Activated T-cell treated with anti-CD3 and anti-CD28 coated beads, Interleukin-2, amount 50 U/mL, for 48 hours (primary cell): ENCODE measurements at places on chromosomes 12 and 14.

- DNase-seq, result no peak
These were observed 1.9 kb downstream of the SYT1 start for GRCh38 chr12:78866518-78866917.

DNA sequence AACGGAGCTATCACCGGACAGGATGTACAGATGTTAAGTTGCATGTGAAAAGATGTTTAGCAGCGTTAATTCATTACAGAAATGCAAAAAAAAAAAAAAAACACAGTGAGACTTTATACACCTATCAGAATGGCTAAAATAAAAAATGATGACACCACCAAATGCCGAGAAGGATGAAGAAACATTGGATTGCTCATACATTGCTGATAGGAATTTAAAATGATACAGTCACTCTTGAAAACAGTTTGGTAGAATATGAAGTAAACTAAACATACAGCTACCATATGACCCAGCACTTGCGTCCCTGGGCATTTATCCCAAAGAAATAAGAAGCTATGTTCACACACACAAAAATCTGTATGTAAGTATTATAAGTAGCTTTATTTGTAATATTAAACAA, 574.1 kb downstream of the SLC16A7 start:
- DNase-seq, result no peak

- no peak for DNase-seq
These were observed 2.9 kb downstream of the LMNTD1 start for GRCh38 chr12:25550186-25550585.

- DNase-seq, result no peak
These were observed 280.6 kb upstream of the CLEC14A start for GRCh38 chr14:38536376-38537038.

GRCh38 chr14:58501214-58501816, 73.8 kb downstream of the KIAA0586 start:
- DNase-seq, result no peak

- DNase-seq, result peak; percentile 6
These were observed 6.7 kb upstream of the CACNA2D4 start for GRCh38 chr12:1924996-1925683.

GRCh38 chr12:21910657-21911056, 30.6 kb downstream of the ABCC9 start:
- no peak for DNase-seq

DNA sequence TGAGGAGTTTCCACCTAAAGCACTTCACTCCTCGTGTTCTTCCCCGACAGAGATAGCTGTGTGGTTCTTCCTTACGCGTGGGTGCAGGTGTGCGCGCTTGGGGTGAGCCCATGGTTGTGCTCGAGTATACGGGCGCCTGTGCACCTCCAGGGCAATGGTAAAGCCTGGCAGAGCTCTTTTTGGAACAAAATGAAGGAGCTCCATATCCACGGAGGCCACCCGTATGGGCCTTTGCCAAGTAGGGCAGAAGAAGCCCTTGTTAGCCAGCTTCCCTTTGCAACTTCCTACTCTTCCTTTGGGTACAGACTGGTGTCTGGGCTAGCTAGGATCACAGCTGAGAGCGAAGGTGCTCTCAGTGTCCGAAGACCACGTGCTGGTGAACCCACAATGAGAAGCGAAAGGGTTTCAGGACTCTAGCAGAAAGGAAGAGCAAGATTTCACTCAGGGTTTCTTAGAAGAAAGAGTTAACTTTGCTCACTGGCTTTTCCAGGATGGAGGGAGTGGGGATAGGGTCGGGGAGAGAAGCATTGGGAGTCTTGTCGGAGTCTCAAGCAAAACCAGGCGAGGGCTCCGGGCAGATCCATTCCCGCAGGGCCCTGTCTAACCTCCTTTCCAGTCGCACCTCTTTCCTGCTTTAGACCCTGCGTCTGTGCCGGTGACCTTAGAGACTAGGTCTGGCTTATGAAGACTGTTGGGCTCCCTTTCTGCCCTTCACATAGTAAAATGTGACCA, 960 bp upstream of the LRFN5 start:
- peak; percentile 23 for DNase-seq

- DNase-seq, result no peak
These were observed 79.5 kb downstream of the FAR2 start for GRCh38 chr12:29228474-29229157.

GRCh38 chr14:81676395-81676794, 142.7 kb upstream of the SEL1L start:
- no peak for DNase-seq

DNA sequence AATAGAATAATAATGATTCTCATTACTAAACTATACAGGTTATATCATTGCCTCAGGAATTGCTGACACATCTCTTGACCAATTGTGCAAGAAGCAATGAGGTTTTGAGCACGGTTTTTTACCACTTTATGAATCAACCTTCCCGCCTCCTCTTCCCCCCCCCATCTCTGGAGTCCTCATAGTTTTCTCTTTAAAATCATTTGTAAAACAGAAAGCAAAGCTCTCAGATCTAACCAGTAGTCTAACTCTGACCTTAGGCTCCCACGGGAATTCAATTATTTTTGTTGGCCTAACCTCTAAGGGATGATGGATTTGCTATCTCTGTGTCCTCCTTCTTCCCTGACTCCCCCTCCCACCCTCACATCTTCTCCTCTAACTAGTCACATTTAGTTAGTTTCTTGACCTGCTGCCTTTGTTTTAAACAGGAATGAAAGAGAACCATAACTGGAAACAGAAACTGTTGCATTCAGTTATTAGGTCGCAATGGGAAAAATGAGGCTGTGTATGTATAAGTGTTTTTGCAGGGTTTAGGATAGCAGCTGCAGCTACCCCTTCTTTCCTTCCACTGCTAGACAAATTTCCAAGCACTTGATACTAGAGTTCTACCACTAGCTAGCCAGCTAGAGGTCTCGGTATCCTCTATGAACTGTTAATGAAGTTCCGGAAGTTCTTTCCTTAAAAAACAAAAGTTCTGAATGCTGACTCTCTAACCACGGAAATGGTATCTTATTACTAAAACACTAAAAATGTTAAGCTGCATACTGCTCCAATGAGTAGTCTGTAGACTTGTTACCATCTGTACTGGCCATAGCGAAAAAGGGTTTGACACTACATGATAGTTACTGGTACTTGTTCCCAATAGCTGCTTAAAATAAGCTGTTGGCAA, 65.4 kb downstream of the TAOK3 start:
- DNase-seq, result peak; percentile 64

DNA sequence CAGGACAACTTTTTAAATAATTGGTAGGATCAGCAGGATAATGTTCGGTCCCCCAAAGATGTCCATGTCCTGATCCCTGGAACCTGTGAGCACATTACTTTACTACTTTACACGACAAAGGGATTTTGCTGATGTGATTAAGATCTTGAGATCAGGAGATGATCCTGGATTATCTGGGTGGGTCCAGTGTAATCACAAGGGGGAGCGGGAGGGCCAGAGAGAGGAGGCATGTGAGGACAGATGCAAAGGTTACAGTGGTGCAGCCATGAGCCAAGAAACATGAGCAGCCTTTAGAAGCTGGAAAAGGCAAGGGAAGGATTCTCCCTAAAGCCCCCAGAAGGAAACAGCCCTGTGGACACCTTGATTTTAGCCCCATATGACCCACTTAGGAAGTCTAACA, 33.1 kb downstream of the KCNK10 start:
- no peak for DNase-seq

- no peak for DNase-seq
These were observed 576.3 kb downstream of the KCNH5 start for GRCh38 chr14:62468946-62469345.

DNA sequence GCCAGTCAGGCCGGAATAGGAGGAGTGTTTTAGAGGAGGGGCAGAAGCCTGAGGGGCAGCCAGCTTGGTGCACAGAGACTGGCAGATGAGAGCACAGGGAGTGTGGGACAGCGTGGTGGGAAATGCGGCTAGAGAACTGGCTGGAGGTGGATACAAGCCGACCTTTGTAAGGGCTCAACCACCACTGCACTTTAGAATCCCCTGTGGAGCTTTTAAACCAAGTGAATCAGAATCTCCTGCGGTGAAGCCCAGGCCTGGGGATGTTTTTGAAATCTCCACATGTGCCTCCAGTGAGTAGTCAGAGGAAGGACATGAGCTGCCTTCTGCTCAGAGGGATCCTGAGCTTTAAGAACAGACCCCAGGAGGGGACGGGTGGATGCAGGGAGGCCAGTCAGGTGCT, 10.9 kb upstream of the PCED1B start:
- DNase-seq, result no peak

DNA sequence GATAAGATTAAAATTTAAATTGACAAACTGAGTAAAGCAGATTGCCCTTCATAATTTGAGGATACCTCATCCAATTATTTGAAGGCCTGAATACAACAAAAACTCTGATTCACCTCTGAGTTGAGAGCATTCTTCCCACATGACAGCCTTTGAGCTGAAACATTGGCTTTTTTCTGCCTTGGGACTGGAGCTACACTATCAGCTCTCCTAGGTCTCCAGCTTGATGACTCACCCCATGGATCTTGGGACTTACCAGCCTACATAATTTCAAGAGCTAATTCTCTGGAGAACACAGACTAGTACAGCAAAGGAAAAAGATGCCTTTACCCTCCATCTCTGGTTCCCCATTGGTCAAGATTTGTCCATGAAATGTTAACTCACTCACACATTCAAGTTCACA, 555.1 kb downstream of the FOXG1 start:
- no peak for DNase-seq

DNA sequence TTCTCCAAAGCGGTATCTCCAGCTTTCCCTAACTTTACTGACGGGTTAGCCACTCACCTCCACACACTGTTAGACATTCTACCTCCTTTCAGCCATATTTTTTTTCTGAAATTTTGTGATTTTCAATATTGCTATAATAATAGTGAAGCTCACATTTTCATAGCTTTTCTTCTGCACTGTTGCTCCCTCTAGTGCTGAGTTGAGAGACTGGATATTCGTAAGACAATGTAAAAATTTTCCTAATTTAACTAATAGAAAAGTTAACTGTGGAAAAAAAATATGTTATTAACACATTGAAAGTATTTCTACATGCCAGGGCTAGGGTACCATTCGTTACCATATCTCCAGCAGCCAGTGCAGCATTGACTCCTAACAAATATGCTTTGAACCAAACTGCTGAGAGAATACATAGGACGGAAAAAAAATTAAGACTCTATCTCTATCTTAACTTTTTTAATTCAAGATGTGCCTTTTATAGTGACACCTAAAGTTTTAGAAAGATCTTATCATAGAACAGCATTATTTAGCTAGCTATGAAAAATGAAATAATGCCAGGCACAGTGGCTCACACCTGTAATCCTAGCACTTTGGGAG, 48.7 kb upstream of the ABCC9 start:
- DNase-seq, result no peak

DNA sequence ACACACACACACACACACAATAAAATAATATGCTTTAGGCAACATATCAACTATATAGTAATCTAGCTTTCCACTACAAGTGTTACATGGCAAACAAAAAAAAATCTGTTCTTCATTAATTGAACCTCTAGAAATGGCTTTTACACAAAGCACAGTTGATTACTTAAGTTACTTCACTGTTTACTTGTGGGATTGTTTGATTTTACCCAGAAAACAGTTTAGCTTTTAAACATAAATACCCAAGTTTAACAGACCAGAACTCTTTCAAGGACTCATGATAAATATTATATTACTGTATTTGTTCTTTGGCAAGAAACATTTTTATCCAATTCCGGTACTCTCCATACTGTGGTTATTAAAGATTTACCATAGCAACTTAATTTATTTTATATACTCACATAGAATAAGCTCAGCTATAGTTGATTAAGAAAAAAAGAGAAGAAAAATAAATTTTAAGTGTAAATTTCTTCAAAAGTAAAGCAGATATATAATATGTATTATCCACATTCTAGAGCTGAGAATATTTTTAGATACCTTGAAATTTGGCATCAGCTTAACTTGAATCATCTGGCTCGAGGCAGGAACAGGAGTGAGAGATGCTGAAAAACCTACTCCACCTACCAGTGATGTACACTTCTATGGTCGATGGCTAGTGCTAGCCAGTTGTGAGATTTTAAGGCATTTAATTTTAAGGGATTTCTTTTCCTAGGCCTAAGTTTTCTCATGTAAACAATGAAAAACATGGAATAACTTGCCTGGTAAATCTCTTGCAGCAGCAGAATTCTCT, 126.0 kb downstream of the BTG1 start:
- DNase-seq, result no peak

DNA sequence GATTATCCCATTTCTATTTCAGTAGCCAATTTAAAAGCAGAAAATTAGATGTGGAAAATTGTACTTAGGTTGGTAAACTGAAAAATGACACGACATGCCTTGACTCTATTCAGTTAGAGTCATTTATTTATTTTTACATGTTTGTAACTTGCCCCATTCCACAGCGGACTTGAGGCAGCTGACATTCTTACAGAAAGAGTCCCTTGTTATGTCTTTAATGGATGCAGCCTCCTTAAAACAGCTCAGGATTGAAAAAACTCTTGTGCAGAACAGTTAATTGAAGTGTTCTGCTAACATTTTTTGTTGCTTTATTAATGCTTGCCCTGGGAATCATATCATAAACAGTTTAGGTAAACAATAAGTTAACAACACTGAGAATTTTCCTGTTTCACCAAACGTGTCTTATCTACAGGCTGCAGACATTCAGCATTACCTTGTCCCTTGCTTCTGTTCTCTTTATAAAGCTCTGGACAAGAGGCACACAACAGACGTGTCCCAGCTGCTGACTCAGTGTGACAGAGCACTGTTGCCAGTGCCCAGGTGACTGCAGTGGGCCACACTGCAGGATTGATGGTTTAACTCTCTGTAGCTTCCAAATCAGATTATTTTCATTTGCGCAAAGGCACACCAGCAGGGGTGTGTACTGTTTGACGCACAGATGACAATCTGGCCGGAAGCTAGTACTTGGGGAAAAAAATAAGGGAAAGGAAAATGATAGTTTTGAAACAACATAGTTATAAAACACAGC, 101.6 kb downstream of the PELI2 start:
- DNase-seq, result no peak

DNA sequence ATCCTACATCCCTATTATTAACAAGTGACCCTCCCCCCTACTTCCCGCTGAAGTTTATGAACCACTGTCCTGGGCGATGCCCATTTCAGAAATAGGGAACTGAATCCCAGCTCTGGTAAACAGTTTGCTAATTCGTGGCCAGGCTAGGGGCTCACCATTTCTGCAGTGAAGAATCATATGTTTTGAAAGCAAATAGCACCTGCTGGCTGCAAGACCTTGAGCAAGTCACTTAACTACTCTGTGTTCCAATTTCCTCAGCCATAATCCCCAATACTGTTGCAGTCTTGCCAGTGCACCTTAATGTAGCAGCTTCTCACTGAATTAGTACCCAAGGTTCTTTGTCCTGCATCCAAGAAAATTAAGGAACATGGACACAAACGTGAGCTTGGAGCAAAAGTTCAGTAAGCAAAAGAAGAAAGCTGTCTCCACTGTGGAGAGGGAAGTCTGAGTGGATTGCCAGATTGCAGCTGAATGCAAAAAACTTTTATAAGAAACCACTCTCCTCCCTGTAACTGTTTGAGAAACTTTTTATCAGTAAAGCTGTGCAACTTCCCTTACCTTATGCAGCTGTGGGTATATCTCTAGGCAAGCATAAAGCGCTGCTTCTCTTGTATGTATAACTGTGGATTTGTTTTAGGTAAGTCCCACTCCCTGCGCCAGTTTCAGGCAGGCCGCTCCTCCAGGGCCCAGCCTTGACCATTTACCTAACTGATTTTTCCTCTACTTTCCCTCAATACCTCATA, 824 bp downstream of the OAS1 start:
- DNase-seq, result no peak

GRCh38 chr14:85752175-85752574, 222.2 kb downstream of the FLRT2 start:
- DNase-seq, result no peak
